Central memory CD4-positive, alpha-beta T cell (primary cell): ENCODE measurements at places on chromosomes 11 and 22.

DNA sequence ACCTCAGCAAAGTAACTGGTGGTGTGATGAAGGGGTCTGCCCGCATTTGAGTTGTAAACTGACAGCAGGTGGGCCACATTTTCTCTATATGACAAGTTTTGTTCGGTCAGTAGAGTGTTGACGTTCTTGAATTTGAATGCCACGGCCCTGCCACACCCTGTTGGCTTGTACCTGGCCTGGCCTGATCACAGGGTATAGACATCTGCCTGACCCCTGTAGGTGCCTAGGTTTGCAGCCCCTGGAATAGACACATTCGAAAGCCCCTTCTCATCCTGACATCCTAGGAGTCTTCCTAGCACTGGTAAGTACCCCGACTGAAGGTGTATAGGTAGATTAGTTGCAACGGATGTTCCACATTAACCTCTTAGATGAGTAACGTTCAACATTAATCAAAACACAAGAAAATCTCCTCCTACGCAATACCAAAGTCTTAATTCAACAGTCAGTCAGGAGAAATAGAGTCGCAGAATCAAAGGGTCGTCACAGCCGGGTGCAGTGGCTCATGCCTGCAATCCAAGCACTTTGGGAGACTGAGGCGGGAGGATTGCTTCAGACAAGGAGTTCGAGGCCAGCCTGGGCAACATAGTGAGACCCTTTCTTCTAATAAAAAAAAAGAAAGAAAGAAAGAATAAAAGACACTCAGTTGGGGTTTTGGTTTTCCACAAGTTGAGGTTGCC lies 43.6 kb upstream of the CD5 start:
- DNase-seq: no peak

DNA sequence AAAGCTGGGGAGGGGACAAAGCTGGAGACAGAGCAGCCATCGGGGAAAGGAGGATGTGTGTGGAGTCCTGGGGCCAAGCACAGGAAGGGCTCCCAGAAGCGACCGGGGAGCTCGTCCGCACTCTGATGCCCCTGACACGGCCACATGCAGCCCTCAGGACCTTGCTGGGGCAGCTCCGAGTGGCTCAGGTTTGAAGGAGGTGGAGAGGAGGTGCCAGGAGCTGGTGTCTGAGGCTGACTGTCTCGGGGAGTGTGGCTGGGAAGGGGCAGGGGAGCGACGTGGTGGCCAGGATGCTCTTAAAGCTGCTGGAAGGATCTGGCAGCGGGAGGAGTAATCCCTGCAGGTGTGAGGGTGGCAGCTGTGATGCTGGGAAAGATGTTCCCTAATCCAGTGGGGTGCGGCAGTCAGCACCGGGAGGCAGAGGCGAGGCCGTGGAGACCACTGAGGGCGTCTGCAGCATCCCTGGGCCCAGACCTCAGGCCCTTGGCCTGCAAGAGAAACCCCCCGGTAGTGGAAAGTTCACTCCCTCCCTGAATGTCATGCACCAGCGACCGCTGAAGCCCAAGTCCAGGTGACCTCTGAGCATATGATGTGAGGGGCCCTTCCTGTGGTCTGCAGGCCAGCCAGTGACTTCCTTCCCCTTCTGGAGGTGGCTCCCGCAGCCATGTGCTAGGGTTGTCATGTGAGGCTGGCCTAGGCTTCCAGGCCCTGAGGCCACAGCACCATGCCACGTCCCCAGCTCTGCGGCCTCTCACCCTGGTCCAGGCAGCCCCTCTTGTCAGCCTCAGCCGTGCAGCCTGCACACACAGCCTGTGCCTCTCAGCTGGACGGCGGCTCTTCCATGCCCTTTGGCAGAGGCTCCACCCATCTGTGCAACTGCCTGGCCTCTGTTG lies 17.2 kb upstream of the CTSD start:
- no peak for DNase-seq

GRCh38 chr22:49482811-49483210 lies 344.9 kb downstream of the BRD1 start:
- DNase-seq: no peak

DNA sequence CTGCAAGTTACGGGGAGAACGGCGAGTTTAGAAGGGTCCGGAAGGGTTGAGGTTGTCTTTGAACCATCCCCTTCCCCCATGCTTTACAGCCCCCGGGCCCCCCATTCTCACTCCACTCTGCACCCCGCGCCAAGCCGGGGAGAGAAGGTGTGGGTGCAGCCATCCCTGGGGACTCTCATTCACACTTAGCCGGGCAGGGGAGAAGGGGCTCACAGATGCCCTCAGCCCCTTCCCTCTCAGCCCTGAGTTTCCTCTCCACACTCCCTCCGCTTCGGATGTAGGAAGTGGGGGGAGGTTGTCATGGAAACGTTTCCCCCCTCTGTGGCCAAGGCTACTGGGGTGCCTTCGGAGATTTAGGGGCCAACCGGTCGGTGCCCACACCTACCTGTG lies 334 bp downstream of the CADM1 start:
- DNase-seq: no peak

GRCh38 chr22:39297490-39298240 lies 21.8 kb downstream of the RPL3 start:
- no peak for DNase-seq

DNA sequence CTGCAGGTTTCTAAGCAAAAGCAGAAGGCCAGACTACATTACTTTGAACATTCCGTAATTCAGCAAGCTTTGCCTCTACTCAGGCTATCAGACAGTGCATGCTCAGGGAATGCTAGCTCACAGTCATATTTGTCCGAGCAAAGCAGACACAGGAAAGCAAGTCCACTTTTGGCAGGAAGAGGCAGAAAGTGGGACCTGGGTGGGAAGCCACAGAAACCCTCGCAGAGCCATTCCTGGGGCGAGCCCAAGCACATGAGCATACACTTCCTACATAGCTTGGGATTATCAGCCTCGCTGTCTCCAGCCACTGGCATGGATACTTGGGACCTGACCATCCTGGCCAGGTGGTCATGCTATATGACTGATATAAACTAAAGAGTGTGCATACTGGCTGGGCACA lies 113.3 kb downstream of the TRIM29 start:
- DNase-seq: no peak

- DNase-seq: no peak
Measured at GRCh38 chr11:75763846-75764245, 4.7 kb upstream of the DGAT2 start.

DNA sequence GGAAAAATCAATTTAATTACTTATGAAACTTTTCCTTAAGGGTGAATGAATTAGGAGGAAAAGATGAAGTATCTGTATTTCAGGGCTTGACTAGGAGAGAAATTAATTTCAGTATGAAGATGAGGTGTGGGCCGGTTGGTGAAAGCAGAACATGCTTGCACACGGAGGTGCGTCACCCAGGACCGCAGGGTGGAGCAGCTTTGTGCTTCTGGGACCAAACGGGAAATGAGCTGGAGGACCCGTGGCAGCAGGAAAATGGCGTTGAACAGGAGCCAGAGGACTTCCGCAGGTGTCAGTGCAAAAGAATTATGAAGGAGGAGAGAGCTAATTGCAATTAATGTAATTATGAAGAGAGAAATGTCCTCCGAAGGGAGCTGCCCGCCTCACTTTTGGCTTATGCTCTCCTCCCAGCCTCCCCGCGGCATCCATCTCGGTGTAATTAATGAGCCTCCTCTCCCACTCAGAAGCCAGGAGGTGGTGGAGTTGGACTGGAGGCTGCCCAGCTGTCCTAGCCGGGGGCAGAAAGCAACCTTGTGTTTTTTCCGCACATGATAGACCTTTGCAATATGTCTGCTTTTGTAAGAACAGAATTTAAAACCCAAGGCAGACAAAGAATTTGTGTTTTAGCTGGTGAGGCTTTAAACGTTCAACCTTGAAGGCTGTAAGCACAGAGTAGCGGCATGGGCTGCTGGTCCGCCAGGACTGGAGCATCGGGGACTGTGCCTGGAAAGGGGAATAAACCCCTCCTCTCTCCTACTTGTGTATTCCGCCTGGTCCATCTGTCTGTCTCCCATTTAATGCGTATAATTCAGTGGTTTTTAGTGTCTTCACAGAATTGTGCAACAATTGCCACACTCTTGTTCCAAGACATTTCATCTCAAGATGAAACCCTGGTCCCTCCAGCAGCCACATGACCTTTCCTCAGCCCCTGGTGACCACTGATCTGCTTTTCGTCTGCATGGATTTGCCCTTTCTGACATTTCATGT lies 180.6 kb downstream of the TBC1D22A start:
- DNase-seq: no peak

- peak; percentile 51 for DNase-seq
Measured at GRCh38 chr11:121328176-121328966, 35.8 kb downstream of the SC5D start.

- no peak for DNase-seq
Measured at GRCh38 chr11:87176044-87176443, 138.3 kb downstream of the TMEM135 start.

- DNase-seq: peak; percentile 54
Measured at GRCh38 chr11:112555491-112556364, 295.1 kb upstream of the PLET1 start.

- no peak for DNase-seq
Measured at GRCh38 chr11:11076879-11077278, 219.0 kb upstream of the ZBED5 start.

DNA sequence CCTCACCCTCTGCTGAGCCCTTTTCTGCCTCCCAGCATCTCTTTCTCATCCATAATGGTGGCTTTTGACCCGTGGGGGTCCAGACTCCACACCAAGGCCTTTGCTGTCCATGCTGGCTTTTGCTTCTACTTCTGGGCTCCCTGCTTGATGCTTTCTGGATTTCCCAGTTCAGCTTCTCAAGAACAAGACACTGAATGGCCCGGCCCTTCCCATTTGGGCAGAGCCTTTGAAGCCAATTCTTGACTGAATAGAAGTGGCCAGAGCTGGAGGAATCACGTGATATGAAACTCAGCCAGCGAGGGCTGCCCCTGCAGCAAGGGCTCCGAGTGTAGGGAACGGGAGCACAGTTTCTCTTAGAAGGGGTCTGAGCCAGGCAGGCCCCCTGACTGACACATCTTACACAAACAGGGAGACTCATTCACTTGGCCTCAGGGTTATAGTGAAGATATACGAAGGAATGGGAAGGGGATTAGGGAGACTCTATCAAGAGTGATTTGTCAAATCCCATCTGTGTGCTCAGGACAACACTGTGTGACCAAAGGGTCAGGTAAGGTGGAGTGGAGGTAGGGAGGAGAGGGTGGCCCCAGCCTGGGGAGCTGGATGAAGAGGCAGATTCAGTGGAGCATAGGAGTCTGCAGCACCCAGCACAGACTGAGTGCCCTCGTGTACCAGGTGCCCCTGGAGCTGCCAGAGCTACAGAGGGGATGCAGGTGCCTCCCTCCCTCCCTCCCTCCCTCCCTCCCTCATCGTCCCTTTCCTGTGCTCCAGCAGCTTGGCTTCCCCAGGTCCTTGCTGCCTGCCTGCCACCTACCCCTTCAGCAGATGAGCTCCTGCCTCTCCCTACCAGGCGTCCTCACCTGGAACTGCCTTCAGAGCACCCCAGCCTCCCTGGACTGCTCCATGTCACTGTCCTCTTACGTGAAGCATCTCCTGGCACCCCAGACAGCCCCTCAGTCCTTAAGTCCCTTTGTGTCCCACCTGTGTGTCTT lies 106.0 kb downstream of the TRIM29 start:
- no peak for DNase-seq

- no peak for DNase-seq
Measured at GRCh38 chr11:91978747-91979146, 245.9 kb upstream of the FAT3 start.

DNA sequence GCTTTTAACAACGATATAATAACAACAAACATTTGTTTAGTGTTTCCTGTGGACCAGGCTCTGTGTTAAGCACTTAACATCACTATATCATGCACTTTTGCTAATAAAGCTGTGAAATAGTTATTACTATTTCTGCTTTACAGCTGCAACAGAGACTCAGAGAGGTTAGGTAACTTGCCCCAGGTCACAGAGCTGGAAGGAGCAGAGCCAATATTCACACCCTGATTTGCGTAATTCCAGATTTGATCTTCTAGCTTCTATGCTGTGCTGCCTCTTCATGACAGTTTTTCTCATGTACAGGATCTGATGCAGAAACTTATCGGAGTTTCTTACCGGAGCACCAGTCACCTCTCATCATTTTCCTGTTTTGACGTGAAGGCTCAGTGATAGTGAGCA lies 33.6 kb upstream of the EHF start:
- DNase-seq: no peak

- no peak for DNase-seq
Measured at GRCh38 chr11:16001899-16002426, 354.4 kb downstream of the SOX6 start.

DNA sequence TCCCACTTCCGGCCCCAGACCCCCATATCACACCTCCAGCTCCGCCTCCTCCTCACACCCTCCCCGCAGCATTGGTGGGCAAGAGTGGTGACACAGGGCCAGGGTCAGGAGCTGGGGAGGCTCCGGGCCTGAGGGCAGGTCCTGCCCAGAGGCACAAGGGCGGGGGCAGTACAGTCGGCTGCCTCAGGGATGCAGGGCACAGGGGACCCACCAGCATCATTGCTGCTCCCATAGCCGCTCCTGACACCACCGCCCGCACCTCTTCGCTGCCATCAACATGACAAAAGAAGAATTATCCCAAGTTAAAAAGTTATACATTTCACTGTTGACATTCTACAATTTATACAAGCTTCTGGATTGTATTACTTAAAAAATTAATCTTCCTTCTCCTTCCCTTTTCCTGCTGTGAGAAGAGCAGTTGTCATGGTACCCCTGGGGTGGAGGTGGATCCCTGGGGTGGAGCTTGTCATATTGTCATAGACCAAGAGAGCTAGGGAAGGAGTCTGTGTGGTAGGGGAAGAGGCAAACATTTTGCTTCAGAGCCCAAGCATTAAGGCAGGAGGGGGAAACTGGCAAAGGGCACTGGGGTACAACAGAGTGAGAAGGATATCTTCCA lies 4.1 kb downstream of the SBF2 start:
- no peak for DNase-seq

- DNase-seq: no peak
Measured at GRCh38 chr22:38419121-38419857, 35.7 kb downstream of the KCNJ4 start.

DNA sequence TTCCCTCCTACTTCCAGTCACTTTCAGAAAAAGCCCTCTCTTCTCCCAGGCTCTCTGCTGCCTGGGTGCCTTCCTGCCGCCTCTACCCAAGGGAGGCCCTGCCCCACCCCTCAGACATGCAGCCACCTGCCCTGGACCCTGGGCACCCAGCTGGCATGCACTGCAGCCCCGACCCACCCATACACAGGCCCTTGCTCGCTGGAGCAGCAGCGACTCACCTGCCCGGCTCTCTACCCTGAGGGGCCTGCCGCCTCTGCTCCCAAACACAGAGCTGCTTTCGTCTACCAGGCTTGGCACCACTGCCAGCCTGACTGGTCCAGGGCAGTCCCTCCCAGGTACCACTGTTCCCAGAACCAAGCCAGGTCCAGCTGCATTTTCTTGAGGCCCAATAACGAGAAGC lies 1.2 kb upstream of the TSSK2 start:
- no peak for DNase-seq

DNA sequence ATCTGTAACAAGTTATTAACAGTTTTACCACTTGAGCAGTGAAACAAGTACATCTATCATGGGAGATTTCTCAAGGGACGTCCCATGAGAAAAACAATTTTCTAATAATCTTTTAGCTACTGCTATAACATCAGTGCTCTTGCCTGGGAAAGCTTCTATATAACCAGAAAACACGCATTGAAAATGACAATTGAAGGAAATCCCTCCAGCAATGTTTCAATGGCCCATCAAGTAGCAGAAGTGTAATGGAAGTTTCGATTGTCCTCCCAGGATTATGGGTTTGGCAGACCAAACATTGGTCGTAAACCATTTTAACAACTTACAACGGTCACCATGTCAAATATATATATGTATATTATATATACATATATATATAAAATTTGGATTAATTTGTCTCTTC lies 8.0 kb upstream of the PRR33 start:
- DNase-seq: no peak

GRCh38 chr11:8719211-8719649 lies 36.6 kb downstream of the RPL27A start:
- no peak for DNase-seq

GRCh38 chr11:62931499-62932278 lies 10.5 kb upstream of the CHRM1 start:
- DNase-seq: no peak
